ENCODE measurements at places on chromosomes 5 and 9.

- DNase-seq, result no peak
These were observed 33.0 kb downstream of the GADD45G start for GRCh38 chr9:89637787-89638186.

GRCh38 chr9:119083673-119084072 is 285.6 kb downstream of the BRINP1 start:
- DNase-seq, result no peak

DNA sequence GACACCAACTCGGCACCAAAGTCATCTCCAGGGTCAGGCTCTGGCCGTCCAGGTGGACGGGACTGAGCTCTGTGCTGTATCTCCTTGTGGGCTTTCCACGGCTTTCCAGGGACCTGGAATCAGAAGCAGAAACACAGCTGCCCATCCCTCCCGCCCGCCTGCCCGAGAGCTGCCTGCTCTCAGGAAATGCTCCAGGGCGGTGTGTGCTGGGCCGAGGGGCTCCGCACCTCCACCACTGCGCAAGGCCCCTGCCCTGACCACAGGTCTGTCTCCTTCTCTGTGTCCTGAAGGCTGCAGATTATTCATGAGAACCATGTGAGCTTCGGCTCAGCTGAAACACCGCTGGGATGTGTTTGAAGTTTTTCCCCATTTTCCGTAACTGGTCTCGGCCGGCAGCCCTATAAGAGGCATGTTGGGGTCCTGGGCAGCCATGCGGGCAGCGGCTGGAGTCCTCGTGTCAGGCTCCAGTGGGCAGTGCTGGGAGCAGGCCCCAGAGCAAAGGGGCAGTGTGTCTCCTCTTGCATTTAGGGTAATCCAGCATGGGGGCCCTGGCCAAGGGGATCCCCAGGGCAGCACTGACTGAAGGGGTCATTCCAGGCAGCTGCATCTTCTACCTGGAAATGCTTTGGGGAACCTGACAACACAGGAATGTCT is 22.8 kb downstream of the NKD2 start:
- DNase-seq, result no peak

- DNase-seq, result no peak
These were observed 1.3 kb upstream of the ERMP1 start for GRCh38 chr9:5834214-5834613.

DNA sequence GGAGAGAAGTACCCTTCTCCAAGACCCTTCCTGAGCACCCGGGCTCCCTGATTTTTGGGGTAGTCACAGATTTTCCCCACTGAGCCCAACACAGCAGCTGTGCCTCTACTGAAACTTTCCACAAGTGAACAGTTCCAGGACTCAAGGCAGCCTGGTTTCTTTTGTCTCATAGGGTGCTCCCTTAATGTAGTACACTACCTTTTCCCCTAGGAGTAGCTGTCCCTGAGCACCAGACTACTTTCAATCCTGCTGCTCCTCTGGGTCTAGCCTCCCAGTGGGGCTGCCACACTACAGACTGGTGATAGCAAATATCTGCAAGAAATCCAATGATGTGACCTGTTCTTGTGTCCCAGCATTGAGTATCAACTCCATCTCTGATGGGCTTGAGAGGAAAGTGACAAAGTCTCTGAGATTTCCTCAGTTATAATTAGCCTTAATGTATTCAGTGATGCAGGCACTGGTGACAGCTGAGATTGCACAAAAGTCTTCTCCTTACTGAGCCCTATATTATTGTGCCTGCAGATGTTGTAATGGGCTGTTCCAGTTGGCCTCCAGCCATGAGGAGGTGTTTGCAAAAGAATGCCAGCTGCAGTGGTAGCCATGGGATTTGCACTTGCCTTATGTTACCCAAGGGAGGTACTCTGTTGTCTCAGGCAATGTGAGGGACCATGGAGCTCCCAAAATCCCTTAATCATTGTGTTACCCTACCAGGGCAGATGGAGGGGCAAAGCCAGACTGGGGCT is 1802.5 kb downstream of the EFNA5 start:
- DNase-seq, result no peak

- no peak for DNase-seq
These were observed 92.4 kb upstream of the PRRC1 start for GRCh38 chr5:127425037-127425436.

- DNase-seq, result no peak
These were observed 7.3 kb upstream of the BARHL1 start for GRCh38 chr9:132575005-132575609.

- no peak for DNase-seq
These were observed 76.2 kb upstream of the PTPN3 start for GRCh38 chr9:109574061-109574882.

- no peak for DNase-seq
These were observed 483.0 kb upstream of the CDH18 start for GRCh38 chr5:20470997-20471396.
